Glutamatergic neuron (in vitro differentiated cells): ENCODE measurements at places on chromosomes 3 and 15. TPM values are rescaled to one million over a fixed set of nuclear protein-coding genes. Genes with fewer than 3 reads are reported as not detected.

The RTP3 gene
- not detected for total RNA-seq

The LSAMP gene
- total RNA-seq, result 67.1 TPM

The GABRA5 gene
- 1.1 TPM for total RNA-seq

The GRM2 gene
- 134 TPM for total RNA-seq

The CLRN1 gene
- total RNA-seq, result not detected

The ARGFX gene
- total RNA-seq, result not detected

The MORC1 gene
- total RNA-seq, result not detected

The CPNE9 gene
- 54.6 TPM for total RNA-seq

The SAXO2 gene
- 0.20 TPM for total RNA-seq

DNA sequence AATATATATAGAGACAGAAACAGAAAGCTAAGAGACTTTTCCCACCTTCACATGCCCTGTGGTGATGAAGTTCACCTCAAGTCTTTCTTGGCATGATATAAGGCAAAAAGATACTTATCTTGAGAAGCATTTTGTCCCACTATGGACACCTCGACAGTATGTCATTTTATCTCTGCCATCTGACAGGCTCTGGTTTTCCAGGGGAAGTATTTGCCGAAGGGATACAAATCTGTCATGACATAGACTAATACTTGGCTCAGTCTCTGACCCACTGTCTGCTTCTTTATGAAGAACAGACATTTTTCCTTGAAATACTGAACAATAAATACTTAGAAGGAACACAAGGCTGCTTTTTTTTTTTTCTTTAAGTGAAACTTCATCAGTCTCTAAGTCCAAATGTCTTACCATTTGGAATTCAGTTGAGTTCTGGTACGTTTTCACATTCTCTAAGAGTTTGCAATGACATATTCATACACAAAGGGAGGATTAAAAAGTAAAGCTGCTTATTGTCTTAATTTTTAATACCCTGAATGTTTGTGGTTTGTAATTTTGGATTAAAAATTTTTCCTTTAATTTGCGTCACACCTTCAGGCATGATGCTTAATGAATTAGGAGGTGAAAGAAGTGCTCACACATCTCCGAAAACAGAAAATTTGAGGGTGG, 87.8 kb upstream of the LMOD3 start:
- no peak for DNase-seq

GRCh38 chr3:8660175-8661118, 15.8 kb upstream of the SSUH2 start:
- DNase-seq, result no peak

DNA sequence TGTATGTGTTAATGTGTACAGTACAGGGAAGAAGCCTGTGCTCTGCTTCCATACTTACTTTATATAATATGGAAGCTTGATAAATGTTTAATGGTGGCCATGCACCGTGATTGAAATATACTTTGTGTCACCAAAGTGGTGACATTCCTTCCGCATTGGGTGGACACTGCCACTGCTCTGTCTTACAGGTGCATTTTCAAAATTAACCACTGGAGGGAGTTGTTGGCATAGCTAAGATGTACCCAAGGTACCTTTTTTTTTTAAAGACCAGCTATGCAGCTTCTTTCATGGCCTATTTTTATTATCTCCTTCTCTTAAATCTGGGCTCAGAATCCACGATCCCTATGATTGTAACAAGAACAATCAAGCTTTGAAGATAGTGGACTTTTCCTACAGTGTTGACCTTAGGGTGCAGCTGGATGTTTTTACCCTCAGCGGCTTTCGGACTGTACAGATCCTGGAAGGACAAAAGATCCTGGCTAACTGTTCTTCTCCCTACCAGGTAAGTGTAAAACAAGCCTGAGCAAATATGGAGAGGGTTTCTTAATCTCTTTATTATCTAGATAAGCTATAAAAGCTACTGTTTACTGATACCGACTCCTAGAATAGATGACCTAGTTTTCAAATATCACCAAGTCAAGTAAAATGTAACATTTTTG, 21.6 kb upstream of the PAK6 start:
- no peak for DNase-seq

GRCh38 chr3:64216274-64217147, 8.8 kb downstream of the PRICKLE2 start:
- DNase-seq, result no peak

GRCh38 chr15:35618260-35619188, 72.6 kb upstream of the DPH6 start:
- no peak for DNase-seq

- DNase-seq, result no peak
Measured at GRCh38 chr3:150335631-150336030, 72.5 kb upstream of the TSC22D2 start.

- DNase-seq, result no peak
Measured at GRCh38 chr3:52240886-52241370, 2.0 kb upstream of the TWF2 start.
